AG09319 (cell line): ENCODE measurements at places on chromosomes 4 and X.

- no peak for DNase-seq
These were observed 851 bp downstream of the SFRP2 start for GRCh38 chr4:153788051-153788412.

DNA sequence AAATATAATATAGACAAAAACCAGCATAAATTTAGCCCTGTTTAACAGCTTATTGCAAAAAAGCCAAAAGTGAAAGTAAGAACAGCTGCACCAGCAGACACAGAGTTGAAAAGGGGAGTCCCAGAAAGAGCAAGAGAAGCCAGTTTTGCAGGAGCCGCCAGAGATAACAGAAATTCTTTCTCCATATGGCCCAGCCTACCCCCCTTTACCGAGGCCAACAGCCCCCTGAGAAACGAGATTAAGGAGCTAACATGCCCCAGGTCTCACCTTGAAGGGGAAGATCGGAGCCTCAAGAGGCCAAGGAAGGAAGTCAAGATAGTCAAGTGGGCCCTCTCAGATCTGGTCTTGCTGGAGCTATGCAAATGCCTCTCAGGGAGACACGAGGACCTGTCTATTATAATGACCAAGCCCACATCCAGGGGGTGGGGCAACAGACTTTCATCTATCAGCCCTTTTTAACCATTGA is 4.8 kb downstream of the ACOX3 start:
- no peak for DNase-seq

DNA sequence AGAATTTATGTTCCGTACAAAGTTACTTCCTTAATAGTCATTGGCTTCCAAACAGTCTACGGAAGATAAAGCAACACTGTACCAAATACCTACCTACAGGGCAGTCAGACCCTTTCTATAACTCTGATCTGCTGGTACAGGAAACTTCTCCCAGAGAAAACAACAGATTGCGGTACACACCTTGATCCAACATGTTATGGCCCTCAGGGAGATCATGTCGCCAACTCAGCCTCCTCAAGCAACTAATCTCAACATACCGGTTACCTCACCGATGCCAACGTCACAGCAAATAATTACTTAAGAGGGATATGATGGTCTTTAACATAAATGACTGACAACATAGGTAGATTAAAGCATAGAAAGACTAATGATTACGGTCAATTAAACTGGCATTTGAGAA is 70.4 kb downstream of the RFC1 start:
- no peak for DNase-seq

- no peak for DNase-seq
These were observed 39.7 kb downstream of the TRIM61 start for GRCh38 chr4:164937576-164938270.

GRCh38 chr4:93029769-93030168 is 726.0 kb downstream of the GRID2 start:
- no peak for DNase-seq

GRCh38 chr4:37132975-37133360 is 111.6 kb upstream of the NWD2 start:
- no peak for DNase-seq

GRCh38 chr4:95506264-95506663 is 42.5 kb downstream of the UNC5C start:
- DNase-seq: no peak

DNA sequence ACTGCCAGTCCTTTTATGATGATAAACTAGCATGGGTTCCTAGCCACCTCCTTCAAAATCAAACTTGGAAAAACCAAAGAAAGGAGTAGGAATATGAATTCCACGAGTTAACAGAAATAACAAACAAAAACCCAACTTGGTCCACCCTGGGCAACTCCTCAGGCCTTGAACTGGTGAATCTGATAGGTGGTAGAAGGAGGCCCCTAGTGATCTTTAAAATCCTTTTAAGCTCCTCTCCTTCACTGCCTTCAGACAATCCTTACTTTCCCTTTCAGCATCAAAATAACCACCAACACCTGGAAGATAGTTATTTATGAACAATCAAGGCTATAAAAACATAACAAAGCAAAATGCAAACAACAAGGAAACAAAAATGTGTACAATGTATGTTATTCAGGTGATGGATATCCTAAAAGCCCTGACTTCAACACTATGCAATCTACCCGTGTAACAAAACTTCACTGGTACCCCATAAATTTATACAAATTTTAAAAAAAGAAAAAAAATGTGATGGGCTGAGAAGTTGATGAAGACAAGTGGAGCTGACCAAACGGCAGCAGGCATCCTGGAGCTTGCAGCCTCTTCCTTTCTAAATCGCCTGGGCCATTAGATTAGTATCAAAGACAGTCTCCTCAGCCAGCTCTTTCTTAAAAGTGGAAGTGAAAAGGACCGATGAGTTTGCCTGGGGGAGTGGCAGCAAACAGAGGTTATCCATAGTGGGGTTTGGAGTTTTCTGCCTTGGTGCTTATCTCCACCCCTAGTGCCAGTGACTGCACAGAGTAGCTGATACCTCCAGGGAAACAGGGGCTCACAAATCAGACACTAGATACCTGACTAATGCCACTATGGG is 179.6 kb downstream of the TMA16 start:
- DNase-seq: no peak

- no peak for DNase-seq
These were observed 16.3 kb upstream of the DRD5 start for GRCh38 chr4:9765091-9765490.

DNA sequence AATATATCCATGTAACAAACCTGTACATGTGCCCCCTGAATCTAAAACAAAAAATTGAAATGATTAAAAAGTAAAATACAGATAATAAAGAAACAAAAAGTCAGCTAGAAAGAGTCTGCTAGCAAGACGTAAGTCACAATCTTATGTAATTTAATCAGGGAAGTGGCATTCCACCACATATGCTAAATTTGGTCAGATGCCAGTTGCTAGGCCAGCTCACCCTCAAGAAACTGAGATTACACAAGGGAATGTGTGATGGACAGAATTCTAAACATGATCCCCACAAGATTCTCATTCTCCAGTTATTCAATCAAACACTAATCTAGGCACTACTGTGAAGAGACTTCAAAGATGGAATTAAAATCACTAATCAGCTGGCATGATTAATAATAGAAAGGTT is 689.3 kb downstream of the CENPC start:
- no peak for DNase-seq

DNA sequence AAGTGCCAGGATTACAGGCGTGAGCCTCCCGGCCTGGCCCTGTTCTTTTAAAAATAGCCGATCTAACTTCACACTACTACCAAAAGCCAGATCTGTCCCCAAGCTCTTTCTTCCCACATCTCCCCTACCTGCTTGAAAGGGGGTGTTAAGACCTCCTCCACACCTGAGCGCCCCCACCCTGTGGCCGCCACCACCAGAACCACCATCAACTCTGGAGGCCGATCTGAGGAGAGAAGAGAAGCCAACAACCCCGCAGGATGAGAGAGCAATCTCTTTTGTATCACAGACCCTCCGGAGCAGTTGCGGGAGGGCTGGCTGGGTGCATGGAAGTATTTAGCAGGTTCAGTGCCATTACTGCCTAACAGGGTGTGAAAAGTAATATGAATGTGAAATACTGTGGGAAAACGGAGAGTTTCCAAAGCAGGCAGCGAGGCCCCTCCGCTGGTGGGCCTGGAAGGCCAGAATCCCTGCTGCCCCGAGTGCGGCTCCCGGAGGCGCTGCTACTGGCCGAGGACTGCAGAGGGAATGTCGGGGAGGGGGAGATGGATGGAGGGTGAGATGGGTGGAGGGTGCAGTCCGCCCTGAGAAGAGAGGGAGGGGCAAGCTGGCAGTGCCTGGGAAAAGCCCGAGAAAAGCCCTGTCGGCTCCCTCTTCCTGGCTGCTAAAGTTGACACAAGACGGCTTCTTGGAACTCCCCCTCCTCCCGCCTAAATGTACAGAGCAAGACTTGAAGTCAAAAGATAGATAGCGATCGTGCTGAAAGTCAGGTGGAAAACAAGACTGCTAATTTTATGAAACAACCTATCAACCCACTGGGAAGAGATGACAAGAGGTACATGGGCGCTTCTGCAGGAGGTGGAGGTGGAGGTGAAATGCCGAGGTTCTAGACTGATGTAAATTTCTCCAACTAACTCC is 22.3 kb downstream of the HAND2 start:
- DNase-seq: no peak

DNA sequence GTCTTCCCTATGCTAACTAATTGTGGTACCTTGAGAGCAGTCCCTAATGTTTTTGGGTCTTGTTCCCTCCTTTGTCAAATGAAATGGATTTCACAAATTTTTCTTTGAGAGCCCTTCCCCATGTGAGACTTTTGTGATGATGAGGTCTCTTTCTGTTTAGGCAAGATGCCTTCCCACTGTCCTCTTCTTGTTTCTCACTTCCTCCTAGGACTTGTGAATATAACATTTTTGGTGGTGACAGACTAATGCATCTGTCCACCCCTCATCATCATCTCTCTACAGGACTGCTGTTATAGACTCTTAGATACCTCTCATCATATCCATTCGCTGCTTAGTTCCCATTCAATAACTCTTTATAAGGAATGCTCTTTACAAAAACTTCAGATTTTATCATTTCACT is 8.7 kb upstream of the ANK2 start:
- no peak for DNase-seq

DNA sequence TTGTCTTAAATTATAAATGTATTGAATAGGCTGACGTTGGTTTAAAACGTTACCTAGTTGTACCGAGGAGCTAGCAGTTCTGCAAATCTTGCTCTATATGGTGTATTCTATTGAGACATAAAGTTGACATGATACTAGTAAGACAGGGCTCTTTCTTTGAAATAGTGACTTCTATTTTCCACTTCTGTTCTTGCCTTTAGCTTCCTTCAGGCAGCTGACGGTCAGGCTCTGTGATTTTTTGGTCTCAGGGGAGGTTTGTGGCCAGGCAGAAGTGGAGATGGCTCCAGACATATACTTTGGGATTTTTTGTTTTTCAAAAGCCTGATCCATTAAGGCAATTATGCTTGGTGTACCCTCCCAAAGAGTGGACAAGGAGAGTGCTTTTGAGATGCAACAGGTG is 95.2 kb downstream of the SLC34A2 start:
- no peak for DNase-seq

- DNase-seq: no peak
These were observed 307 bp upstream of the ATRX start for GRCh38 chrX:77786365-77786680.
